ENCODE measurements at places on chromosomes 5 and 9.

GRCh38 chr9:89825669-89826068 lies 220.9 kb downstream of the GADD45G start:
- no peak for DNase-seq

GRCh38 chr9:79003514-79003913 lies 568.3 kb upstream of the TLE4 start:
- no peak for DNase-seq

GRCh38 chr5:34686762-34687268 lies 30.7 kb downstream of the RAI14 start:
- DNase-seq = no peak

GRCh38 chr5:132468656-132469379 lies 21.8 kb downstream of the IRF1 start:
- no peak for DNase-seq

DNA sequence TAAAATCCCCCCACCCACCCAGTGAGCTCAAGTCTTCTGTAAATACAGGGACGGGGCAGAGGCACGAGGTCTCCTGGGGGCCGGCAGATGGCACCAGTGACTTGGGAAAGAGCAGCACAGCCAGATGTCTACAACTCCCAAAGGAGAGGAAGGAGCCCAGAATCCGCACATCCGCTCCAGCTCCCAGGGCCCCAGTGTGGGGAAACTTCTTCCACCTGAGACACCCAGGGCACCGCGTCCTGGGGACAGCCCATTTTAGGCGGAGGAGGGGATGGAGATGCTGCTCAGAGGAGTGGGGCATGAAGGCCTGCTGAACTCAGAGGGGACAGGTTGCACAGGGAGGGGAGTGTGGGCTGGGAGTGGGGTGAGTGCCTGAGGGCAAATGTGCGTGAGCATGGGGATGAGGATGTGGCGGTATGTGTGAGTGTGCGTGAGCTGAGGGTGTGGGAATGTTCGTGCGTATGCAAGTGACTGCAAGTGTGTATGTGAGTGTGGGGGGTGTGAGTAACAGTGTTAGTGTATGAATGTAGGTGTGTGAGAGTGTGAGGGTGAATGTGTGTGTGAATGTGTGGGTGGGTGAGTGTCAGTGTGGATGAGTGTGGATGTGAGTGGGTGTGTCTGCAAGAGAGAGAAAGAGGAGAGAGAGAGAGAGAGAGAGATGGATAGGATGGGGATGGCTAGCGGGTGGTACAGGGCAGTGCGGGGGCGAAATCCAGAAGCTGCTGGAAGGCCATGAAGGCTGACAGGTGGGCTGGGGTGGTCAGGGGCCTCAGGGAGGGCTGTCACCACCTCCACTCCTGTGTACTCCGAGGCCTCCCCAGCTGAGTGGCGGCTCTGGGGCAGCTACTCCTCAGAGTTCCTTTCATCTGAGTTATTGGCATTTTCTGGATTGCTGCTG lies 63.5 kb downstream of the DUSP1 start:
- no peak for DNase-seq

DNA sequence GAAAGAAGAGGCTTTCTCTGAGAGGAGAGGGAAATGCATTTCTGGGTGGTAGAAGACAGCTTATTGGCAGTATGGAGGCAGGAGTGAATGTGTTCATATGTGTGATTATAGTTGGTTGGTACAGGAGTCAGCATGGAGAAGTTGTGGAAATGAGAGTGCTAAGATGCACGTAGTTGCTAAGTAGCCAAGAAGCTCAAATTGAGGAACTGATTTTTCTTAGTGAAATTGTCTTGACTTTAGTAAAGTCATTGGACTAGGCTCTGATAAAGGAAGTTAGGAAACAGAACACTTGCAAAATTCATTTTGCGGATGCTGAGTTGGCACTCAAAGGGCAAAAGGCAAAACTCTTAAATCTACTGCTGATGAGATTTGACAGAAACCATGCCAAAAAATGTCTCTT lies 158.9 kb upstream of the VCAN start:
- no peak for DNase-seq

- DNase-seq = no peak
Observed at GRCh38 chr5:44935262-44935661, 126.5 kb downstream of the MRPS30 start.

DNA sequence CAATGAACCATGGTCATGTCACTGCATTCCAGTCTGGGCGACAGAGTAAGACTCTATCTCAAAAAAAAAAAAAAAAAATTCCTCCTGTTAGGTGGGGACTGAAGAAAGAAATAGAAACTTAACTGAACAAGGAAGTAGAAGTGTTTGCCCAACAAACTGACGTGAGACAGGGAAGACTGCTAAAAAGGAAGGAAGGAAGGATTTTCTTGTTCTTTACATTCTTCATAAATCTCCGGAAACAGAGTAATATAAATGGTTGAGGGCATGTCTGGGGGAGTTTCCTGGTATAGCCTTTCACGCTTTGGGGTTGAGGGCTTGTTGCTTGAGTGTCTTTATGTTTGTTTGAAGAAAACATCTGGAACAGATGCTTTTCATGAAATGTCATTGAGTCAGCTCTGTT lies 3.1 kb downstream of the TOR1B start:
- no peak for DNase-seq

DNA sequence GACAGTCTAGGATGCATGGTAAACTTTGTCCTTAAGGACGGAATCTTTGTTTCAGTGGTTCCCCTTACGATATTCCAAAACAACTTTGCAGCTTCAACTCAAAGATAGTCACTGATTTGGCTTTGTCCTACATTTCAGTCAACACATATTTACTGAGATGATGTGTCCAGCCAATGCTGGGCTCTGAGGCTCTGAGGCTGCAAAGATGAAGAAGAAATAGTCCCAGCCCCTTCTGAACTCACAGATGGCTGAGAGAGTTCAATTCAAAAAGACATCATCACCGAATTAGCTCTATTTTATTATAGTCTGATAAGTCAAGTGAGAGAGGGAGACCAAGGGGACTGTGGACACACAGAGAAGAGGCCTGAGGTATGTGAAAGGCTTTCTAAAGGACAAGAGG lies 544.0 kb downstream of the ACTL7B start:
- no peak for DNase-seq

DNA sequence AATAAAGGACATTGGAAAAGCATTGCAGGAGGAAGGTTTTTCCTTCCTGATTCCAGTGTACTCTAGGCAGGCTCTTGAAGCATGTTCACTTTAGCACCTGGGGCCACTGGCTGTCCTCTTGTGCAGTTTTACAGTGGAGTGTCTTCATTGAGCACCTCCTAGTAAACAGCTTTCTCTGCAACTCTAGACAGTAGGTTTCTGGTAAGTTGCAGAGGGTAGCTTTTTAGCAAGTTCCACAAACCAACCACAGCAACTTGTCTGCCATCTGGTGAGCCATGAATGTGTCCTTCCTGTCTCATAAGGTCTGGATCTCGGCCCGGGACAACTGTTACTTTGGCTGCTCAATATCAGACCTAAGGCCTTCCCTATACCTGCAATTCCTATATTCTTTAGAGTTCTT lies 488.0 kb downstream of the MAN2A1 start:
- no peak for DNase-seq

DNA sequence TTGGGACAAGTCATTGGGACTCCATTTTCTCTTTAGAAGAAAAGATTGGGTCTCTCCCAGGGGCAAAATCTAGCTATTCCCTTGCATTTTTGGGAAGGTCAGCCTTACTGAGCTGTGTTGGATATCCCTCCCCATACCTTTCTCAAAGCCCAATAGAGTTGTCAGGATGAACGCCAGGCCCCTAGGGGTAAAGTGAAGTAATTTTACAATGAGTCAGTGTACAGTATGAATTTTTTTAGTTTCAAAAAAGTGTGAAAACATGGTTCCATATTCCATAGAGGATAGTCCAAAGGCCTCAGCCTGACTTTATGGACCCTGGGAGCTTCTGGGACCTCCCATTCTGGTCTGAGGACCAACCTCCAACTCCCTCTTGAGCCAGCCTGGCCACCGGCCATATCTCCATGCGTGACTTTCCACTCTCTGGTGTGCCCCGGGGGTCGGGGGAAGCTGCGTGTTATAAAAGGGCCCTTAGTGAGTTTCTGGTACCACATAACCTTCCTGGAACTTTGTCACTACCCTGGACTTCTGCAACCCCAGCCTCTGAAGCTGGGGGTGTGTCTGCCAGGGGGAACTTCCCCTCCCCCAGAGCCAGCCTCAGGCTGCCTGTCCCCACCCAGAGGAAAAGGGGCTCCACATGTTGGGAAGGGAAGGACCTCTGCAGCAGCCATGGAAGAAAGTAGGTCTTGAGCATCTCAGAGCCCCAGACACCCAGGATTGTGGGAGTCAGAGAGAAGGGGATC lies 52.4 kb upstream of the SYNPO start:
- DNase-seq = no peak

DNA sequence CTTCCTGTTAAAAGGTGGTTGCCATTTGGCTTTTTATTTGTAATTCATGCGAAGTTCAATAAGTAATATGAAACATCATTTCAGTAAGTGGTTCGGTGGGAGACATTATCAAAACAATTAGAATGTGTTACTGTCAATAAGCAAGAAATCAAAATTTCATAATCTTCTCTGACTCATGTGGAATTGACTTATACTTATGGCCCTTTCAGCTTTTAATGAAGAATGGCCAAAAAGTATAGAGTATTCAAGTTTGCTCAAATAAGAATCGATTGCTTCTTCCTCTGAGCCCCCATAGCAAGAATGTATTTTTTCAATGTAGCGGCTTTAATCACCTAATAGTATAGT lies 174.5 kb downstream of the AOPEP start:
- DNase-seq = no peak

- no peak for DNase-seq
Observed at GRCh38 chr9:127676638-127677037, 30.1 kb upstream of the CFAP157 start.

DNA sequence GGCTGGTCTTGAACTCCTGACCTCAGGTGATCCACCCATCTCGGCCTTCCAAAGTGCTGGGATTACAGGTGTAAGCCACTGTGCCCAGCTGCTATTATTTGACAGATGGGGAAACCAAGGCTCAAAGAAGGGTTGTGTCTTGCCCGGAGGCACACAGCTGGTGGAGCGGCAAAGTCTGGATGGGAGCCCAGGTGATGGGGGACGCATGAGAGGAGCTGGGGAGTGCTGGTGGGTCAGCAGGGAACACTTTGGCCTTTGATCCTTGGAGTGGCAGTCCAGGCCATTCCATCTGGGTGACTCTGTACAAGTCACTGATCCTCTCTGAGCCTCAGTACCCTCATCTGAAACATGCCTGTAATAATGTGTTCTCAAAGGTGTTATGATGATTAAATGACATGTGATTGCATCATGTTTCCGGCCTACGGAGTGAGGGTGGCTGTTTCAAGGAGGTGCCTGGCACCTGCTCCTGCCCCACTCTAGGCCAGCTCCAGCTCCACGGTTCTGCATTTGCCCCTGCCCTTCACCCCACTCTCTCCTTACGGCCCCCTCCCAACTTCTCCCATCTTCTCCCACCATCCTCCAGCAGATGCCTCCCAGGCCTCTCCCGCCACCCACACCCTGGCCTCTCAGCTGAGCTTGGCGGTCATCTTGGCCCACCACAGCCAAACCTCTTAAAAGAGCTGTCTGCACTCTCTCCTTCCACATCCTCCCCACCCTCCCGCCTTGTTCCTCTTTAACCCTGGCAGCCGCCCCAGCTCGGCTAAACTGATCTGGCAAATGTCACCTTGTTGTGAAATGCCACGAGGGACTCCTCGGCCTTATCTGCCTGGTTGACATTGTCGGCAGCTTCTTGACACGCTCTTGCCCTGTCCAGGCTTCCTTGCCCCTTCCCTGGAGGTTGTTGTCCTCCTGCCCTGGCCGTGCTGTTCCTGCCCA lies 5.5 kb upstream of the DBN1 start:
- DNase-seq = no peak

DNA sequence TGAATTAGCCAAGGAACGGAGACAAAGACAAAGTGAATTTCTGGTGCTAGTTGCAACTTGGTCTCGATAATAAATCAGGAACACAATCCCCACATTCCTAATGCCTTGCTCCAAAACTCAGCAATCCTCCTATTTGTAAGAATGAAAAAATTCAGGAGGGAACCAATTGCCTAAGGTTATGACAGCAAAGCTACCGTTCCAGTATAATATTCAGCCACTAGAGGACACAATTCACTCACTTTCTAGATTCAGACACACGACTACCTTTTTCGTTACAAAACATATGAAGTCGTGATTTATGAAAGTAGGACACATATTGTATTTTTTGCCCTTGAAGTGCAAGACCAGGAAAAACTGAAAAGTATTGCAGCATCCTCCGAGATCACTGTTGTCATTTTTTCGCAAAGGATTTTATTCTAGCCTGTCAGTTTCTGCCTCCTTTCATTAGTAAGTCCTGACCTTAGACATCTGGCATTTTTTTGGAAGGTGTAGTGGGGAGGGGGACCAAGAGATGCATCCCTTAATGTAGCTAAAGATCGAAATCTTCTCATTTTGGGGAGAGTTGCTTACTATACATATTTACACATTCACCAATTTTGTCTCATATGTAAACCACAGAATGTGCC lies 133.1 kb downstream of the DOCK8 start:
- DNase-seq = no peak

DNA sequence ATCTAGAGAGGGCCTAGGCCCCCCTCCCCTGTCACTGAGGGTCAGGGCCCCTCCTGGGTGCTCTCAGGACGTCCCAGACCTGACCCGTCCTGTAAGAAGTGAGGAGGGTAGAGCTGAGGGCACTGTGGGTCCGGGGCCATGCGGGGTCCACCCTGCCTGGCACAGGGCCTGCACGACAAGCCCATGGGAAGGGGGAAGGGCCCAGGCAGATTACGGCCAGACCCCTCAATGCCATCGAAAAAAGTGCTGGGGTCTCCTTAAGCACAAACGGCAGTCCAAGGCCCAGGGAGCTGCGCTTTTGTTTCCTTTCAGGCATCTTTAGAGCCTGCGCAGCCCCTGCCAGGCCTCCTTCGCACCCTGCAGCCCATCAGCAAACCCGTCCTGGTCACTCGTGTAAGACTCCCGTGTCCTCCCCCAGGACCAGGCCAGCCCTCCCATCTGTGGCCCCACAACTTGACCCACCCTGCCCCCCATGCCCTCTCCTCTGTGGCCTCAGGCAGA lies 4.4 kb upstream of the EXOC3 start:
- no peak for DNase-seq

- DNase-seq = no peak
Observed at GRCh38 chr5:139103762-139104161, 94.4 kb downstream of the SIL1 start.

DNA sequence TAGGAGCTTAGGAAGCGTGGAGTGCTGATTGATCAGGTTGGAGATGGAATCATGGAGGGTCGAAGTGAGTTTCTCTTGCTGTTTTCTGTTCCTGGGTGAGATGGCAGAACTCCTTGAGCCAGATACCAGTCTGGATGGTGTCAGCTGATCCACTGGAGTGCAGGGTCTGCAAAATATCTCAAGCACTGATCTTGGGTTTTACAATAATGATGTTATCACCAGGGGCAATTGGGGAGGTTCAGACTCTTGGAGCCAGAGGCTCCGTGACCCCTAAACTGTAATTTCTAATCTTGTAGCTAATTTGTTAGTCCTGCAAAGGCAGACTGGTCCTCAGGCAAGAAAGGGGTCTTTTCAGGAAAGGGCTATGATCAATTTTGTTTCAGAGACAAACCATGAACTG lies 80.0 kb upstream of the NIPAL4 start:
- no peak for DNase-seq

DNA sequence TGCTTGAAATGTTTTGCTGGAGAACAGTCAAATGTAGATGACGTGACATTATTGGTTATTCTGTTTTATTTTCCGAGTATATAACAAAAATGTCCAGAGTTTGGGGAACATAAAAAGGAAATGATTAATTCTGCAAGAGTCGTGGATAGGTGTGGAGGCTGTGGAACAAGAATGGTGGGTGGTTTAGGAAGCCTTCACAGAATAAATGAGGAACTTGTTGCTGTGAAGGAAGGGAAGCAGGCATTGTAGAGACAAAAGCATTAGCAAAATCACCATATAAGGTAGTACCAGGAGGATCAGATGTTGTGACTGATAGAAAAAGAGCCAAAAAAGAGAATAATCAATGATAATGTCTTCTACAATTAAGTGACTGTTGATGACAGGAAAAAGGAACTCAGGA lies 66.2 kb upstream of the CNTLN start:
- DNase-seq = no peak
